CD4-positive, alpha-beta memory T cell (primary cell): ENCODE measurements at places on chromosomes 4 and X. TPM values are rescaled to one million over a fixed set of nuclear protein-coding genes. Genes with fewer than 3 reads are reported as not detected.

FGF2 gene
- total RNA-seq, result not detected

FGFBP2 gene
- 0.38 TPM for total RNA-seq

DNA sequence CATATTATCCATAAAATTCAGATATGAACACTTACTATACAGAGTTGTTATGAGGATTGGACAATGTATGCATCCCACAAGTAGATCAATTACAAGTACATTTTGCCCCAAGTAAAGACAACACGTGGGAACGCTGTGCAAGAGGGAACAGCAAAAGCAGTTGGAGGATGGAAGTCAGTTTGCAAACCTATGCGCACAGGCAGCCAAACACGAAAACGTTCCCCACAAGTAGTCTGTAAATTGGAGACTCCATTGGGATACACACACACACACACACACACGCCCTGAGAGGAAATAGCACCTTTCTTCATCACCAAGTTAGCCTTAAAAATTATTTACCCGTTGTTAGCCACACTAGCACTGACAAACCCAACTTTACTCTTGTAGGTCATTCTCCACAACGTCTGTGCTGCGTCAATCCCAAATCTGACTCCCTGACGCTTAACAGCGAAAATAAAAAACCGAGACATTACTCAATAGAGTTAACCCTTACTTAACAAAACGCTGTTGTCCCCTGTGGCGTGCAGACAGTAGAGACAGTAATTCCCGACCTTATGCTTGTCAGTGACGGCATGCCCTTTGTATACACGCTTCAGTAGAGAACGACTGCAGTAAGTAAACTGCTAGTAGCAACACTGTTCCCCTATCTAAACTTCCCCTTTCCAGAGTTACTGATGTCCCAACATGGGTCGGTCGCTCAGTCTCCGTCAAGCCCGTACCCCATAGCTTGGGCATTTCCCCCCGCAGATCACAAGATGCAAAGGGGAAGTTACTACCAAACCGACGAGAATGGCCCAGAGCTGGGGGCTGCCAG is 730 bp downstream of the MANBA start:
- no peaks in the 10 kb centered on the region for H3K36me3 ChIP-seq
- H3K27ac ChIP-seq, result peak overlapping the region; percentile 65
- H3K4me3 ChIP-seq, result peak overlapping the region; percentile 89
- no peaks in the 10 kb centered on the region for H3K27me3 ChIP-seq
- peaks cover 18% of the 10 kb centered on the region for H3K4me1 ChIP-seq

- no peak overlapping the region for H3K4me3 ChIP-seq
- H3K27me3 ChIP-seq, result no peaks in the 10 kb centered on the region
- H3K4me1 ChIP-seq, result peaks cover 5% of the 10 kb centered on the region
- H3K27ac ChIP-seq, result no peak overlapping the region
Measured at GRCh38 chr4:113952452-113953029, 26.9 kb downstream of the ARSJ start.

DNA sequence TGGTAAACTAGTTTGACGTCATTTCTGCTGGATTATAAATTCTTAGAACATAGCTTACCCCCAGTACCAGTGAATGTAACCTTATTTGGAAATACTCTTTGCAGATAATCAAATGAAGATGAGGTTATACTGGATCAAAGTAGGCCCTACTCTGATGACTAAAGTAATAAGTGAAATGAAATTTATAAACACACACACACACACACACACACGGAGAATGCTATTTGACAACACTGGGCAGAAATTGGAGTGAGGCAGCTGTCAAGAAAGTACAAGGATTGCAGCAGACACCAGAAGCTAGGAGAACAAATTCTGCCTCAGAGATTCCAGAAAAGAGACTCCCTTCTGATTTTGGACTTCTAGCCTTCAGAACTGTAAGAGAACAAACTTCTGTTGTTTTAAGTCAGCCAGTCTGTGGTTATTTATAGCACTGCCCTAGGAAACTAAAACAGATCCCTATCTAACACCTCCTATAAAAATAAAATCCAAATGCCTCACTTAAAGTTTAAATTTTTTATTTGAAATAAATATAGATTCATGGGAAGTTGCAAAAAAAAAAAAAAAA is 448.6 kb downstream of the PCDH18 start:
- no peak for DNase-seq
- H3K27me3 ChIP-seq, result no peaks in the 10 kb centered on the region
- H3K4me1 ChIP-seq, result no peaks in the 10 kb centered on the region
- no peak overlapping the region for H3K27ac ChIP-seq
- no peaks in the 10 kb centered on the region for H3K36me3 ChIP-seq

DNA sequence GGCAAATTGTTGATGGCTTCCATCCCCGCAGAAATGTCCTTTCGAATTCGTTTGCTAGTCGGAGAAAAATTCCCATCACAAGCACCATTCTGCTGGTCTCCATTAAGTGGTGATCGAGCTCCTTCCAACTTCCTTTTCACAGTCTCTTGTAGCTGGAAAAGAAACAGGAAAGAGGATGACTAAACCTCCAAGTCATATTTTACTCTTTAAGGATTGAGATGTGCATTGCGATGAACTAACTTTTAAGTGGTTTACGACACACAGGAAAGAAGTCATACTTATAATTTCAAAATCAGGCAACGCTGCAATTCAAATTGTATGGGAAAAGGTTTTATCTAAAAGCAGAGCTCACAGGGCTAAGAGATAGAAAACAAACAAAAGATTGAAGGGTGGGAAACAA is 225.2 kb downstream of the MGST2 start:
- H3K36me3 ChIP-seq, result no peaks in the 10 kb centered on the region
- no peak overlapping the region for H3K4me3 ChIP-seq

GRCh38 chrX:2523911-2524310 is 23.1 kb upstream of the DHRSX start:
- no peaks in the 10 kb centered on the region for H3K36me3 ChIP-seq
- H3K27ac ChIP-seq, result no peak overlapping the region
- DNase-seq, result no peak
- H3K4me1 ChIP-seq, result no peaks in the 10 kb centered on the region
- no peak overlapping the region for H3K4me3 ChIP-seq

GRCh38 chr4:52822972-52823701 is 39.0 kb upstream of the RASL11B start:
- peaks cover 16% of the 10 kb centered on the region for H3K4me1 ChIP-seq
- no peaks in the 10 kb centered on the region for H3K27me3 ChIP-seq
- no peak overlapping the region for H3K4me3 ChIP-seq
- H3K36me3 ChIP-seq, result no peaks in the 10 kb centered on the region
- DNase-seq, result peak; percentile 2
- H3K27ac ChIP-seq, result no peak overlapping the region

GRCh38 chr4:23333556-23333945 is 556.3 kb downstream of the PPARGC1A start:
- H3K4me3 ChIP-seq, result no peak overlapping the region

DNA sequence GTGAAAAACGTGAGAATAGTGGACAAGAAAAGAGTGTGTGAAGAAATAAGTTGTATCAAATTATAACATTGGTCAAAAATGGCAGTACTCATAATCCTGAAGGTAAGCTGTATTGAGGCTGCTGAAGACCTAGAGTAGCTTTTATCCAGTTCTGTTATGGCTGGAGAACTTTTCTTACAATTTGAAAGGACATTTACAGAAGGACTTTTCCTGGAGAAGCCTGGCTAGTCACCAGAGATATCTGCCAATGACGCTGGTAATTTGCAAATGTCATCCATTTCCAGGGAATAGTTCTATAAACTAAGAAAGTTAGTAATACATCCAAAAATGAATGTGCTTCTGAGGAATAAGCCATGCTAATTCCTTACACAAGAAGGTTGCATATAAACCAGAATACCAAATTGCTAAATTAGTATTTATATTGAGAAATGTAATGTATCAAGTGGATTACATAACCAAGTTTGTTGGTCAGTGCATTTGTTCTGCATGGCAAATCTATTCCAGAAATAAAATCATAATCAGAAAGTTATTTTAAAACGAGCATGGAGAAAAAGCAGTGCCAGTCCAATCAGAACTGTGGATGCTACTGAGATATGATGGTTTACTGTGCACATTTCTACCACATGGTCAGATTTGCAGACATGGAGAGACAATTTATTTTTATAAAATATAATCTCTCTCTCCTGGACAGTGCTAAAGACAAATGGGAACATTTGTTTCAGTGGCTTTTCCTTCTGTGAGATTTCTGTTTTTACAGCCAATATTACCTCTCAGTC is 743.7 kb upstream of the HS3ST1 start:
- no peaks in the 10 kb centered on the region for H3K4me1 ChIP-seq
- H3K4me3 ChIP-seq, result no peak overlapping the region
- no peaks in the 10 kb centered on the region for H3K27me3 ChIP-seq
- no peaks in the 10 kb centered on the region for H3K36me3 ChIP-seq
- no peak overlapping the region for H3K27ac ChIP-seq

DNA sequence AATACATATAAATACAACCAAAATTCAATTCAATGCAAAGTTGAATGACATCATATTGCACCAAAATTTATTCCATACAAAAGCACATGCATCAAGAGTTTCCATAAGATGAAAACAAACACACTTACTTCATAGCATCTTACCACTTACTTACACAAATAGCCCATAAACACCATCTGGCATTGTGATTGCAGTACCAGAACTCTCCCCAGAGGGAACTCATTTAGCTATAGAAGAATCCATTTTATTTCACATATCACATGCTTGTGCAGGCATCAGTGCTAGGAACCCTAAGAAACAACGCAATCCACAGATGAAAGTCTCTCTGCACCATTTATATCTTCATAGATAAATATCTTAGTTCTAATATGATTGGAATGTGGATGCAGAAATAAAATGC is 77.9 kb downstream of the SLC7A11 start:
- DNase-seq, result no peak
- H3K27ac ChIP-seq, result no peak overlapping the region
- no peaks in the 10 kb centered on the region for H3K36me3 ChIP-seq
- no peaks in the 10 kb centered on the region for H3K4me1 ChIP-seq

DNA sequence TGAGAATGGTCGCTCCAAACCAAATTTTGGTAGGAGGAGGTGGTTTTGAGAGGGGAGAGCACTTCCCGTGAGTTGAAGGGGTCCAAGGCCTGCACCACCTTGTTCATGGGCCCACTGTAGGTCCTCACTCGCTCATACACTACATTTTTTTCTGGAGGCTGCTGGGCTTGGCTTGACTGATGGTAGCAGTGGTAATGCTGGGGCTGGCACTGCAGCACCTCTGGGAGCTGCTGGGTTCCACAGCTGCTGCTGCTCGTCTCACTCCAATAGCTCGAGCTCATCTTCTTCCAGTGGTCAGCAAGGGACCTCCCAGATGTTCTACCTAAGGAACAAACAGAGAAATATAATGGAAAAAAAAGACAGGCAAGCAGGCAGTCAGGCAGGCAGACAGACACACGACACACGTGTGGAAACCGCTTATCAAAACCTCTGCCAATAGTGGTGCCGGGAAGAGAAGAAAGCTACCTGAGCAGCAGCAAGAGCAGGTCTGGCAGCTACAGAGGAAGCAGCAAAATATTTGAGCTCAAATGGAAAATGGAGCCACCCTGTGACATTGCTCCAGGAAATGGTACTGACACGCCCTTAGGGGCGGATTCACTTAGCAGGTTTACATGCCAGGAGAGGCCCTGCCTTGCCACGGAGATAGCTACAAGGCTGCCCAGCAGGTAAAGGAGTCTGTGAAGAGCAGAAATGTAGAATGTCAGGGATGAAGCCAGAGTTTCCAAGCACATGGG is at the start of gene POF1B:
TSS of gene POF1B (minus strand) at position 492 of the 734 bp plus-strand sequence. CDS start at position 281, 211 bp downstream.
- no peak within 1 kb of the TSS for H3K4me3 ChIP-seq
- no peaks in the 10 kb centered on the region for H3K36me3 ChIP-seq
- no peaks in the 10 kb centered on the region for H3K27me3 ChIP-seq
- DNase-seq, result peak; percentile 6
- no peak within 1 kb of the TSS for H3K27ac ChIP-seq

DNA sequence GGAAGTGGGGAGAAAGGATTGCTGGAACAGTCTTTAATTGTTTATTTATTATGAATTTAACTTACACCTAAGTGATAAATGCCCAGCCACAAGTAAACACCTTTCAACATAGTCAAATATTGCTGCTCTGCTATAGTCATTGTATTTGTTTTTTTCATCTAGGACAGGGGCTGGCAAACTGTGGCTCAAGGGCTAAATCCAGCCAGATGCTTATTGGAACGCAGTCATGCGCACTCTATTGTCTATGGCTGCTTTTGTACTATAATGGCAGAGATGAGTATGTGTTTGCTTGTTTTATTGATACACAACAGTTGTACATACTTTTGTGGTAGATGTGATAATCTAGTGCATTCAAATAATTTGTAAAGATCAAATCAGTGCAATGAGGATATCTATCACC is 95.3 kb downstream of the ZAR1 start:
- H3K27ac ChIP-seq, result no peak overlapping the region
- no peaks in the 10 kb centered on the region for H3K4me1 ChIP-seq
- no peak overlapping the region for H3K4me3 ChIP-seq

GRCh38 chr4:146398404-146398803 is 123.3 kb downstream of the SLC10A7 start:
- no peaks in the 10 kb centered on the region for H3K36me3 ChIP-seq
- no peaks in the 10 kb centered on the region for H3K27me3 ChIP-seq
- no peak overlapping the region for H3K4me3 ChIP-seq
- DNase-seq, result no peak
- H3K4me1 ChIP-seq, result no peaks in the 10 kb centered on the region
